ENCODE measurements at places on chromosomes 3 and 15. TPM values are rescaled to one million over a fixed set of nuclear protein-coding genes. Genes with fewer than 3 reads are reported as not detected.

DNA sequence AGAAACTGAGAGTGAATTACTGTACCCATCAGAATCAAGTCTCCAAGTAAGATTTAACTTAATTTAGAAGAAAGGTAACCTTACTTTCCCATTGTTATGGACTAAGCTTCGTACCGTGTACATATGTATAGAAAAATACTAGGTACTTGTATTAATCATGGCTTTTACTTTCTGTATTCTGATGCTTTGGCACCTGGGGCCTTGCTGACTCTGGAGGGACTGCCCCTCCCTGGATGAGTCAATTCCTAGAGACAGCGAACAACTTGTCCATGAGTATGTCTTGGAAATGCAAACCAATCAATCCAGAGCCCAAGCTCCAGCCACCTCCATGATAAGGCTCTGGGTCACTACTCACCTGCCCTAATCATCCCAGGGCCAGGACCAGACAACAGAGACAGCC lies 50.0 kb upstream of the DGKG start:
- H3K27ac ChIP-seq, result no peak overlapping the region
- H3K27me3 ChIP-seq, result peaks cover 7% of the 10 kb centered on the region
- H3K4me1 ChIP-seq, result peaks cover 18% of the 10 kb centered on the region
- no peaks in the 10 kb centered on the region for H3K36me3 ChIP-seq
- no peak overlapping the region for H3K4me3 ChIP-seq
- no peak for DNase-seq

DNA sequence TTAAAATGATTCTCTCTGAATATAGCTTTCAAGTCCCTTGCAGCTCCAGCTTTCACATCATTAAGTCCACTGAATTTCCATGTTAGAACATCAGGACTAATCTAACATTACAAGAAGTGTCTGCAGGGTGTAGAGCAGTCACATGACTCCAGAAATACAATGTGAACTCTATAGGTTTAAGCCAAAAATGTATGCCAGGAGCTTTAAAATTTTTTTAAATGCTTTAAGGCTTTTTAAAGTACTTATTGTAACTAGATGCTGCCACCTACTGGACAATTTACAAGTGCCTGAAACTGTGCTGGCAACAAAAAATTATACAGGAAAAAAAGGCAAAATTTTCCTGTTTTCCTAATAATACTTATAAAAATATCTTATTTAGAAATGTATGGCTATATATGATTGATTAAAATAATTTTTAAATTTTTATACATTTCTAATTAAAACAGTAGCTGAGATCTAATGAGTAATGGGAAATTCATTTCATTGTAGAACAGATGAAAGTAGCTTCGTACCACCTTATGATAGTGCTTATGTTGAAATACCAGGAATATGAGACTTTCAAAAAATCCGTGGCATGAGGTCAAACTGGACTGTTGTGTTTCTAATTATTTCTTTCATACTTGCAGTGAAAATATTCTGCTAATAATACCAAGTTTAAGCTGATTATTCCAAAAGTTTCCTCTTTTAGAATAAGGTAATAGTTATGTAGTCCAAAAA lies 25.7 kb downstream of the FSIP1 start:
- H3K27me3 ChIP-seq, result no peaks in the 10 kb centered on the region
- H3K4me1 ChIP-seq, result no peaks in the 10 kb centered on the region
- peak; percentile 13 for DNase-seq
- no peaks in the 10 kb centered on the region for H3K36me3 ChIP-seq

The RASL12 gene
- not detected for total RNA-seq

DNA sequence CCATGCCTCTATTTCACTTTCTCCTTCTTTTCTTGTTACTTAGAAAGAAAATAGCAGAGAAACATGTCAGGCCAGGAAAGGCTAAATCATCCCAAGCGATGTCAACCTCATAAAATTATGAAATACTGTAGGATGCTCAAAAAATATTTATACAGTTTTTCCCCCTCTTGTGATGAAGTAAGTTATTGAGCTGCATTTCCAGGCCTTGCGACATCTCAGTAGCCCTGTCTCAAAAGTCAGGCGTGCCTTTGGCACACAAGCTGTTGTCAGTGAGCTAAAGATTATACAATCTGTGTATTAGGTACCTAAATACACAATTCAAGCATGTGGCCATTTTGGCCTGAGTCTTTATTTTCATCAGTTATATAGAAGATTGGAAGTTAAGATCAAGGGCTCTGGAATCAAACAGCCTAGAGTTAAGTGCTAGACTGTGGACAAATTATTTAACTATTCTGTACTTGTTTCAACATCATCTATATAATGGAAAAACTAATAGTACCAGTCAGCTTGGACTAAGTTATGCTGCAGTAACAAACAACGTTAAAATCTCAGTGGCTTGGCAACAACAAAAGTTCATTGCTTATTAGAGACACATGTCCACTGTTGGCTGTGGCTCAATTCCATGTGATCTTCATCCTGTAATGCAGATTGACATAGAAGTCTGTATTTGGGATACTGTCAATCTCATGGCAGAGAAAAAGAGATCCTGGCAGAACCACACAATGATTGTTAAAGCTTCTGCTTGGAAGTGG lies 406.4 kb upstream of the PROK2 start:
- no peaks in the 10 kb centered on the region for H3K27me3 ChIP-seq
- peaks cover 8% of the 10 kb centered on the region for H3K4me1 ChIP-seq
- no peak for DNase-seq
- no peak overlapping the region for H3K27ac ChIP-seq
- no peak overlapping the region for H3K4me3 ChIP-seq

The IP6K2 gene
- total RNA-seq, result 88.1 TPM

- no peak overlapping the region for H3K4me3 ChIP-seq
- H3K27ac ChIP-seq, result no peak overlapping the region
- no peaks in the 10 kb centered on the region for H3K4me1 ChIP-seq
- peaks cover 3% of the 10 kb centered on the region for H3K36me3 ChIP-seq
Measured at GRCh38 chr3:105444725-105445124, 78.0 kb downstream of the ALCAM start.

GRCh38 chr3:115217678-115218451 lies 70.8 kb upstream of the ZBTB20 start:
- H3K36me3 ChIP-seq, result no peaks in the 10 kb centered on the region
- H3K27ac ChIP-seq, result no peak overlapping the region
- H3K27me3 ChIP-seq, result peaks cover 6% of the 10 kb centered on the region
- no peak for DNase-seq
